ENCODE measurements at places on chromosomes 2 and 18.

GRCh38 chr2:134601264-134601663, 117.5 kb downstream of the TMEM163 start:
- DNase-seq = no peak

GRCh38 chr2:235129850-235130249, 178.0 kb downstream of the SH3BP4 start:
- DNase-seq = no peak

DNA sequence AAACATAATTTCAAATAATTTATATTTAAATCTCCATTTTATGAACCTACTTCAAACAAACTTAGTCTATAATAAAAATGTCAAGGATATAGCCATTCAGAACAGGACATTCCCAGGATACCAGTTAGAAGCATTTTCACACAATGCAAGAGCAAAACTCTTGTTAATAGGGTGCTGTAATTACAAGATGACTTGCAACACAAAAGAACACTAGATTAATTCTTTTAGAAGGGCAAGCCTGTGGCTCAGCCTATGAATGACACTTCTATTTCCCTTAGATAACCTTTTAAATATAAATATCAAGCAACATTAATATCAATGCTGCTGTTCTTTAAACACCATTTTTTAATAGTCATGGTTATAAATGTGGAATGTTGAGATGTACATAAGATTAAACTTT, 157.9 kb upstream of the SCN7A start:
- no peak for DNase-seq

DNA sequence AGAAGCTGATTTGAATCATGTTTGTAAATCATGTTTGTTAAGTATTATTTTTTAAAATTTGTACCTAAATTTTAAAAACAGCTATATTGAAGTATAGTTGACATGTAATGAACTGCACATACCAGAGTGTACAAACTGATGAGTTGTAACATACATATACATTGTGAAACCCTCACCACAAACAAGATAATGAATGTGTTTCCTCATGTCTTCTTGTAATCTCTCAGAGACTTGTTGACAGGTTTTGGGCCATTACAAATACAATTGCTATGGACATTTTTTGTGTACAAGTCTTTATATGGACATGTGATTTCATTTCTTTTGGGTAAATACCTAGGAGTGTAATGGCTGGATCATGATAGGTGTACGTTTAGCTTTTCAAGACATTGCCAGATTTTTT, 21.5 kb downstream of the WDR43 start:
- DNase-seq = no peak

DNA sequence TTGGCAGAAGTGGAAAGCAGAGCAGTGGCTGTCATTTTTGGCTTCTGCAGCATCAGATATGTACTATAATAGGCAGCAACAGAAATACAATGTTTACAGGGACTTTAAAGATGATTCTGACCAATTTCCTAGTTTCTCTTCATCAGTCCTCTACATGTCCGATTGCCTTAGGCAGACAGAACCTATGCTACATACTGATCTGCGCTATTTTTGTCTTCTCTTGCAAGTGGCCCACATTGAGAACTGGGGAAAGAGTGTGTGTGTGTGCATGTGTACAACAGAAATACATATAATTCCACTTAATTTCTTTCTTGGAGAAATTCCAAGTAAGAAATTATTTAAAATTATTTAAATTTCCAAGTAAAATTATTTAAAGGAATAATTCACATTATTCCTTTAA, 77.1 kb upstream of the CHRNA1 start:
- no peak for DNase-seq

DNA sequence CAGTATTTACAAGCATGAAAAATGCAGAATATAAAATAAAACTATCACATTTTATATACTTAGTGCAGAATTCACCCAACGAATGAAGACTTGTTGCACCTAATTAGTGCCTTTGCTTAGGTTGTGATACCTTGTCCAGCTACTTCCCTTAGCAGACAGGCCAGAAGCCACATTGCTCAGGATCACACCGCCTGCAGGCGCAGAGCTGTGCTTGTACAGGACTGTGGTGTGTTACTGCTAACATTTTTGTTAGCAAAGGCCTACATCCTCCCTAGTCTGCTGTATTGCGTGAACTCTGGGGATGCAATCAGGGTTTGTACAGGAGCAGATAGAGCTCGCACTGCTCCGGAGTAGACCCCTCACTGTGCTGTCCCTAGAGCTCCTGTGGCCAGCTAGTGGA, 336.9 kb downstream of the CBLN2 start:
- no peak for DNase-seq

DNA sequence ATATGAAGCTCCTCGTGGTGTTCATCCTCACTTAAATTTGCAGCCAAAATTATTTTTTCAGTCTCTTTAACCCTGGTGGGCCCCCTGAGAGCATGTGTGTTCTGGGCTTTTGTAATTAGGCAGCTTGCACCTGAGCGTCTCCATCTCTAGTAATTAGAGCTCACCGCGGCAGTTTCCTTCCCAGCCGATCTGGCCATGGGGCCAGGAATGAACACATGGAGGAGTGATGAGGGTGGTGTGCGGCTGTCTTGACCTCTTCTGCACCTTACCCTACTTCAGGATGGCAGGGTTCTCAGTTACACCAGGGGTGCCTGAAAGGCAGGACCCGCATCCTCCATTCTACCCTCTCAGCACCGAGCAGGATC, 98.5 kb downstream of the AFF3 start:
- no peak for DNase-seq

GRCh38 chr2:195534971-195535370, 122.1 kb upstream of the SLC39A10 start:
- no peak for DNase-seq

- no peak for DNase-seq
Observed at GRCh38 chr18:42392926-42393325, 437.9 kb downstream of the PIK3C3 start.

- DNase-seq = no peak
Observed at GRCh38 chr2:1572638-1573037, 159.4 kb downstream of the TPO start.

- DNase-seq = no peak
Observed at GRCh38 chr2:174830561-174830960, 66.3 kb upstream of the CHRNA1 start.

GRCh38 chr2:178279142-178279541, 84.8 kb downstream of the OSBPL6 start:
- DNase-seq = no peak

- DNase-seq = no peak
Observed at GRCh38 chr2:26581266-26581990, 59.7 kb downstream of the CIB4 start.

- no peak for DNase-seq
Observed at GRCh38 chr2:86466306-86466705, 25.1 kb downstream of the KDM3A start.

DNA sequence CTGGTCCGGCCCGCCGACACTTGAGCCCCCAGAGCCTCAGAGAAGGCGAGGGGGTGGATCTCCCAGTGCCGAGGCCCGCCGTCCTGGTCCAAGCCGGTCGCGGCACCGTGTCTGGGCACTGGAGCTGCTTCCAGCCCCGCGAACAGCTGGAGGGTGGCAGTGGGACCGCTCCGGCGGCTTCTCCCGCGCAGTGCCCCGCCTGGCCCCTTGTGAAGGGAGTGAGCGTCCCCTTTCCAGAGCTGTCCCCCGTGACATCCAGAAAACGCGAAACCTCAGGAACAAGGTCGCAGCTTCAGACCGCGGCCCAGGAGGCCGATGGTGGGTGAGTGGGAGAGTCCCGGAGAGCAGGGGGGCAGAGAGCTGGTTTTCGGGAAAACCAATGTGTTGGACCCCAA, 579 bp upstream of the EMX1 start:
- DNase-seq = no peak

- no peak for DNase-seq
Observed at GRCh38 chr2:8490166-8490721, 191.6 kb upstream of the ID2 start.

DNA sequence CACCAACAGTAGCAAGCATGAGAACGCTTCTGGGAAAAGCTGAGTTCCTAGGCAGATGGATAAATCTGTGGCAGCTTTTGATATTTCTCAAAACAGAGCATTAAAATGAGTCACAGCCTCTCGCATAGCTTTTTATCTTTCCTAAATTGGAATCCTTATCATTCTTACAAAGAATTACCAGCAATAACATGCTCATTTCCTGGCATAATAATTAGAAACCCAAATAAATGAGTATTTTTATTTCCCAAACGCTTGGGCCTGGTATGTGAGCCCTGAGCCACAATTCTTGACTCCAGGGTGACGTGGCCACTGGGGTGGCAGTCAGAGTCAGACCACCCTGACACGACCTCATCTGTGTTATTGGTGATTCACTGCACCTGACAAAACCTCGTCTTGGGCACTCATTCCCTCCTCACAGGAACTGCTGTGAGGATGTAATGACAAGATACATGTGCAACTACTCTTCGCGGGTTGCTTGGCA, 210.7 kb downstream of the ARL4C start:
- no peak for DNase-seq

- DNase-seq = no peak
Observed at GRCh38 chr2:108304975-108305374, 16.3 kb downstream of the SULT1C2 start.

Measured in substantia nigra (tissue), 51 donors.